Cerebellar nuclear complex (tissue), 1 donor: ENCODE measurements at places on chromosomes 6 and 20.

DNA sequence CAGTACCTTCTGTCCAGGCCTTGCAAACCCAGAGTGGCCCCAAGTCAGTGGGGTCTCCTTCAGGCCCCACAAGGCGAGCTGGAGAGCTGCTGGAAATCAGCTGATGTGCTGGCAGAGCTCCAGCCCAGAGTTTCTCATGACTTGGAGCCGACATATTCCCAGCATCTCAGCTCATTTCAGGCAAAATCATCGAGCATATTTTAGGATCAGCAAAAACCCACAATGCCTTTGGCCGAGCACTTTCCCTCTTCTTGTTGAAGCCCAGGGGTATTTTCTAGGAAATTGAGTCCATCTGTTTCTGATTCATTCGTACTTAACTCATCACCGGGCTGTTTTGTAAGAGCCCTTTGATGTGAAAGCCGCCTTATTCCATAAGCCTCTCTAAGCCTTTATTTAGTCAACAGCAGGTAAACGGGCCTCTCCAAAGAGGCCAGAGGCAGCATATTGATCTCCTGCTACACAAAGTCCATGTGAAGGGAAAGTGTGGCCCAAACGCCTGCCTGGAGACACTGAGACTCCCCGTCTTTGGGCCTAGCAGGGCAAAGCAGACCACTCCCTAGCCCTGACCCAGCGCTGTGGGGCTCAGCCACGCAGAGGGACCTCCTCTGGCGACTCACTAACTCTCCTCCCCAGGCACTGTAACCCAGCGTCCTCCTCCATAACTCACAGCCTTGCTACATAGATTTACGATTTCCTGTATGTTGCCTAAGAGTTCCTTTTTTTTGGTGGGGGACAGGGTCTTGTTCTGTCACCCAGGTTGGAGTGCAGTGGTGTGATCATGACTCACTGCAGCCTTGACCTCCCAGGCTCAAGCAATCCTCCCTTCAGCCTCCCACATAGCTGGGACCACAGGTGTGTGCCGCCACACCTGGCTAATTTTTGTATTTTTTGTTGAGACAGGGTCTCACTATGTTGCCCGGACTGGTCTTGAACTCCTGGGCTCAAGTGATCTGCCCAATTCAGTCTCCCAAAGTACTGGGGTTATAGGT is 12.1 kb upstream of the C20orf203 start:
- DNase-seq: no peak

GRCh38 chr6:68427630-68428029 is 207.5 kb upstream of the ADGRB3 start:
- no peak for DNase-seq

GRCh38 chr6:3415082-3415453 is 41.8 kb downstream of the SLC22A23 start:
- DNase-seq: no peak

DNA sequence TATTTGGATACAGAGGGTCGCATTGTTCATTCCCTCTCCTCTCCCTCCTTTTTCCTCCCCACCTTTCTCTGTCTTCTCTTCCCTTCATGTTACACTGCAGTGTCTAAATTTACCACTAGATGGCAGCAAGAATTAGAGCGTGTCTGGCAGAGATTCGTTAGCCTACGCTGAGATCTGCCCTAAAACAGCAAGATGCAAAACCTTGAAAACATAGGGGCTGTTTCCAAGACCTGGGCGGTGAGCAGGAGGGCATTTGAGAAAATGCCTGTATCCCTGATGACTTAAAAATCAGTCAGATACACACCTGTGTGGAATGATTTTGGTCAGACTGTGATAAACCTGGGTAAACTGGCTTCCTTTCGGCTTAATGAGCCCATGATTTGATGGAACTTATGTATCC is 101.5 kb upstream of the ISM1 start:
- no peak for DNase-seq

GRCh38 chr20:53244711-53245110 is 272.6 kb downstream of the TSHZ2 start:
- DNase-seq: no peak

DNA sequence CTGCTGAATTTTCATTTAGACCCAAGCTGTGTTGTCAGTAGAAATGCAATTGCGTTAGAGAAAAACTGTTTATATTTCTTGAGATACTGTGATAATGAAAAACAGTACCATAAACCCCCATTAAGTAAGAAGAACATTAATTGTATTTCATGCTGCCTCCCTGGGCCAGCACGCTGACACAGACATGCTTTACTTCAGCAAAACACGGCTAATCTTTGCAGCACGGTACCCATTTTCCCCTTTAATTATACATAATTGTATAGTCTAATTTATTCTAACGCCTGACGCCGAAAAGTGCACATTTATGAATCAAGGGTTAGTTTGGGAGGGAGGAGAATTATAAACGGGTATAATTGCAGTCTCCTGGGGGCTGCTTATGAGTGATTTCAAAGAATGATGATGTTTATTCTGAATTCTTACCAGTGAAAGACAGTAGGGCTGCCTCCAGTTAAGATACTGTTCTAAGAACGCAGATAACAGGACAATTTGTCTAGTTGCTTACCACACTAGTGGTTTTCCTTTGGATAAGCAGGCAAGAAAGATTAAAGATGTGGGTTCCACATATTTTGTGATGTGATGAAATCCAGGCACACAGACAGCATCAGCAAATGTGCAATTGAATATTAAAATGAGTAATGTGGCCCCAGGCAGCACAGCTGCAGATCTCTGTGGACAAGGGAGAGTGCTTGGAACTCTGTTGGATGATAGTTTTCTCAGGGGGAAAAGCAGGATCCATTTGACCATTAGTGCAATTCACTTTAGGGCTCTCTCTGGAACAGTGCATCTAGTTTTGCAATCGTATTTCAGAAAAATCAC is 4.7 kb upstream of the SULF2 start:
- no peak for DNase-seq

DNA sequence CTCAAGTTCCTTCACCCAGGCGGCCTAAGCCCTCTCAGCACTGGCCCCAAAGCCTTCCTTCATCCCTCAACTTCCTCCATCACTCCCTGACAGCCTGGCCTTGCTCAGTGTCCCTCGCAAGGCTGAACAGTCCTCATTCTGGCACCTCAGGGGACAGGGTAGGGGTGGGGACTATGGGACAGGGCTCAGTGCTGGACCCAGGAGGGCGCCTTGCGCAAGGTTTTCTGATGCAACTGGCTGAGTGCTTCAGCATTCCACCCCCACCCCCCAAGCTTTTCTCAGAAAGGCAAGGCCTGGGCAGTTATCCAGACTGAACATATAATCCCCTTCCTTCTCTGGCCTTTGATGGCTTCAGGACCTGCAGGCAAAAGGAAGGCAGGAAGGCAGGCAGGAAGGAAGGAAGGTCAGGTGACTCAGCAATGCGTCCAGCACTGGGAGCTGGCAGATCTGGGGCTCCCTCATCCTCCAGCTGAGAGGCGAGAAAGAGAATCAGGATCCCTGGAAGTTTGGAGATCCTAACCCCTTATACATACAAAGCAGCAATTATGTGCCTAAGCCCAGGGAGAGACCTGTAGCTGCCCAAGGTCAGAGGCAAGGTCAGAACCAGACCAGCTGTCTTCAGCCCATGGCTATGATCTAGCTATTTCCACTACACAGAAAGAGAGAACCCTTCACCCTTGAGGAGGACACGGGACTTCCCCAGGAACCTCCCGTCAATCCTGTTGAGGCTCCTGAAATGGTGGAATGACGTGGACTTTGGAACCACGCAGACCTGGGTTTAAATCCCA is 8.6 kb upstream of the TRIB3 start:
- DNase-seq: no peak

DNA sequence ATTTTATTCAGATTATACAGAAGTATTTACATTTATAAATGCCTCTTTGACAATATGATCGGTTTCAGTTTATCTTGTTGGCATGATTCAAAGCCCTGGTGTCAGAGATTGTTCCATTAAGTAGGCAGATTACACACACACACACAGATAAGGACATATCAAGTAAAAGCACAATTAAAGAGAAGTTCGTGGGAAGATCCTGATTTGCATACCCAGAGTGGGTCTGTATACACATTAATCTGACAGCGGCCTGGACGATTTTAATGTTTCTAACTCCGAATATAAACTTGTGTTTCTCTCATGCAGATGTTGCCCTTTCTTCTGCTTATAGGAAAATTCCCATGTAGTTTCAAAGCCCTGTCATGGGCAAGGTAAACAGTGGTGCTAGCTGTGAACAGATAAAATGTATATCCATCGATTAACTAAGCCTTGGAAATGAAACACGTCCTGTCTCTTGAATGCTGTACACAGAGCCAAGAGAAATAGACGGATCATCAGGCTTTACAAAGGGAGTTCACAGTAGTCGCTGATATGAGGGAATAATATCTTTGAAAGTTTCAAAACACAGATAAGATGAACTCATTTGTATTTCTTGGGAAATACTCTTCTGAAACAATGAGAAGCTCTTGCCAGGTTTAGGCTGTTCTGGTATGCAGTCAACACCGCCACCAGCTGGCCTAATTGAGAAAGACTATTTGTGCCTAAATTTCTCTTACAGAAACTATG is 108.2 kb upstream of the GMDS start:
- no peak for DNase-seq

DNA sequence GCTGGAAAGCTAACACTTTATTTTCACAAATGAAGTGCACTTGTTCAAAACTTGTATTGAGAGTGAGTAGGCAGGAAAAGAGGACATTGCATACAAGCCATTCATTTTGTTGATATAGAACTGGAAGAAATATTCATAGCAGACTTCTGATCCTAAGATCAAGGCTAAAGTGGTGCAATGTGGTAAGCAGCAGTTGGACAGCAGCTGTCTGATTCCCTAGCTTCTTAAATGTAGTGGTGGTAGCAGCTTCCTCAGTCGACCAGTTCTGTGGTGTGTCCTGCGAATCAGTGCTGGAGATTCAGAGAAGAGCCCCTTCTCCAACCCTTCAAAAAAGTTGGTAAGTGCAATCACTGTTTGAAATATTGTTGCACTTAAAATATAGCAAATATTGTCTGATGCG is 281.7 kb upstream of the GJE1 start:
- no peak for DNase-seq

DNA sequence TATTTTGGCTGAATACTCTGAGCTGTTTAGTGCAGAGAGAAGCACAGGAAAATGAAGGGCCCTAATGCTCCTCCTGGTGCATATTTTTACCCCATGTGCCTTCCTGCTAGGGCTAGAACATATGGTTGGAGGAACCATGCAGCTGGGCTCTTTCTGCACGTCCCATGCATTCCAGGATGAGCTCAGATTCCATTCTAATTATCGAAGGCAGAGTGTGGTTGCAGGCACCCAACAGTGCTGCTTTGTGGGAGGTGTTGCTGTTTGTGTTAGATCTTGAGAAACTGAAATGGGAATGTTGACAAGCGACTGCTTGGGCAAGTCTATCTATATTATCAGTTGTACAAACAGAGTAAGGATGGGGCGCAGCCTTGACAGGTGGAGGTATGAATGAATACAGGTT is 419.5 kb downstream of the DHX35 start:
- DNase-seq: no peak

- no peak for DNase-seq
Measured at GRCh38 chr20:22465622-22466446, 118.5 kb downstream of the FOXA2 start.
